Stimulated activated CD4-positive, alpha-beta T cell treated with anti-CD3 and anti-CD28 coated beads, TNF-alpha, amount 100 ng/mL, for 1 hour (primary cell): ENCODE measurements at places on chromosomes 1 and 21.

DNA sequence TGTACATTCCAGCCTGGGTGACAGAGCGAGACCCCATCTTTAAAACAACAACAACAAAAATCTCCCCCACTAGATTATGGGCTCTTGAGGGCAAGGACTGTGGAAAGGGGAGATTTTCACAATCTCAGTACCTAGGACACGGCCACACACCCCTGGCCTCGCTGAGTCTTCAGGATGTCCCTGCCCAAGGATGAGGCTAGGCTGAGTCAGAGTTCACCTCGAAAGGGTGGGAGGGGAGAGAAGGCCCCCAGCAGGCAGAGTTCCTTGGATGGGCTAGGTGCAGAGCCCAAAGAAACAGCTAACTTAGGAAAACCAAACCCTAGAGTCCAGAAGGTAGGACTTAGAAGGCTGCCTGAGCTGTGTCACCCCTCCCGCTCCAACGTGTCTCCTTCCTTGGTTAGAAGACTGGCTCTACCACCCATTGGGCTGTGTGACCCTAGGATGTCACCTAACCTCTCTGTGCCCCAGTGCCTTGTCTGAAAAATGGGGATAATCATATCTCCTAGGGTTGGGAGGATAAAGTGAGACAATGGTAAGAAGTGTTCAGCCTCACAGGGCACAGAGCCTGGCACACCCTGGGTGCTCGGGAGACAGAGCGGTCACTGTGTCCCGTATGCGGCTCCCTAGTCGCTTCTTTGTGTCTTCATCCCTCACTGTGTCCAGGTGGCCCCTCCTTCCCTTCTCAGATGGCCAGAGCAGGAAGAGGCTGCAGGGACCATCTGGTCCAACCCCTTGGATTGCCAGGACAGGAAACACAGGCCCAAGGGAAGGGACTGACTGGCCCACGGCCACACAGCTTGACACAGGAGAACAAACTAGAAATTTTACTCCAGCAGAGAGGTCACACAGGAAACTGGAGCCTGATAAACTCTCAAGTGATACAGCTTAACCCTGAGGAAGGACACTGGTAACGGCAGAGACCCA is 11.2 kb downstream of the TRIM62 start:
- no peak for DNase-seq

DNA sequence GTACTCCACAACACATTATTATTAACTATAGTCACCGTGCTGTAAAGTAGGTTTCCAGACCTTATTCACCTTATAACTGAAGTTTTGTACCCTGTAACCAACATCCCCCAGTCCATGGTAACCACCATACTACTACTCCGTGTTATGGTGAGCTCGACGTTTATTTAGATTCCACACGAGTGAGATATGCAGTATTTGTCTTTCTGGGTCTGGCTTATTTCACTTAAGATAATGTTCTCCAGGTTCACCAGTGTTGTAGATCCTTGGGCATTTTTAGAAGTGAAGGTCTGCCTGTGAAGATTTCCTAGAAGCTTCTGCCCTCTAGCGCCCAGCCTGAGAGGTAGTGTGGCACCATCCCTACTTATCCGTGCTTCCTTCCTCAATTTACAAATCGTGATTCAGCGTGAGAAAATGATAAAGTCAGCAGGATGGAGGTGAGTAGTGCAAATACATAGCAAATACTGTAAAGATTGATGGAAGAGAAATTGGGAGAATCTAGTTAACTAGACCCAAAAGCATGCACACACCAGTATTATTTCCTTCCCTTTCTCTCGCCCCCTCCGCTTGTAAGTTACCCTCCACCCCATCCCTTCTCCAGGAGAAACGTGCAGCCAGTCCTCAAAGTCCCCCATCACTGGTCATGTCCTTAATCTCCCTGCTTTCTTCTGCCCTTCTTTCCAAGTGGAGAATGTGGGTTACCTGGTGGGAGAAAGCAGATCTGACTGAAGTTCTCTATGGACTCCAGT is 36.0 kb upstream of the DISC1 start:
- no peak for DNase-seq

DNA sequence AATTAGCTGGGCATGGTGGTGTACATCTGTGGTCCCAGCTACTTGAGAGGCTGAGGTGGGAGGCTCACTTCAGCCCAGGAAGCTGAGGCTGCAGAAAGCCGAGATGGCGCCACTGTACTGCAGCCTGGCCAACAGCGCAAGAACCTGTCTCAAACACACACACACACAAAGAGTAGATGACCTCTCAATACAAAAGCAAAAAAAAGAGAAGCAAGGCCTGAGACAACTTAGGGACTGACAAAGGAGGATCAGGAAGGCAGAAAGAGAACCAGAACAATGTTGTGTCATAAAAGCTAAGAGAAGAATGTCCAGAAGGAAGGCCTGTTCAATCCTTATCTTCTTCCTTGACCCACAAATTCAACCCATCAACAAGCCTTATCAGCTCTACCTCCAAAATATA is 18.5 kb downstream of the WASF2 start:
- no peak for DNase-seq

- no peak for DNase-seq
Measured at GRCh38 chr1:36729716-36730510, 247.2 kb upstream of the CSF3R start.

- DNase-seq, result no peak
Measured at GRCh38 chr1:61120246-61120840, 38.0 kb downstream of the NFIA start.

DNA sequence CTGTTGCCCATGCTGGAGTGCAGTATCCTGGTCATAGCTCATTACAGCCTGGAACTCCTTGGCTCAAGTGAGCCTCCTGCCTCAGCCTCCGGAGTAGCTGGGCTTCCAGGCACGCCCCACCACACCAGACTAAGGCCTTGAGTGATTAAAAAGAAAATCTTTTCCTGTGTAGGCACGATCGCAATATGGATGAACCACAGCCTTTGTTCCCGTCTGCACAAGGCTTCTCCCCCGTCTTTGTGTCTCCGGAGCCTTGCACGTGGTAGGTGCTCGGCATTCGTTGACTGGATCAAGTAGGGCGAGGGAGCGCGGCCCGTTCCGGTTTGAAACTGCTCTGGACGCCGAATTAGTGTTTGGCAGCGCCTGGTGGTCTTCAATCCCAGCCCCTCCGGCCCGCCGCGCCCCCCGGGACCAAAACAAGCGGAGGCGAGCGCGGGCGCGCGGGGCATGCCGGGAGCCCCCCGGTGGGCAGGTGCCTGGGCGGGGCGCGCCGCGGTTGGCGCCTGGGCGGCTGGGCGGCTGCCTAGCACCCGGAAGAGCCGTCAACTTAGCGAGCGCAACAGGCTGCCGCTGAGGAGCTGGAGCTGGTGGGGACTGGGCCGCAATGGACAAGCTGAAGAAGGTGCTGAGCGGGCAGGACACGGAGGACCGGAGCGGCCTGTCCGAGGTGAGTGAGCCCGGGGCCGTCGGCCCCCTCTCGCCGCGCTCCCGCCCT is at the start of gene SFT2D2:
Gene SFT2D2, plus strand, starts transcription at position 529 of the 715 bp plus-strand sequence. Its CDS starts 76 bp downstream, at position 605.
- peak; percentile 67 for DNase-seq

DNA sequence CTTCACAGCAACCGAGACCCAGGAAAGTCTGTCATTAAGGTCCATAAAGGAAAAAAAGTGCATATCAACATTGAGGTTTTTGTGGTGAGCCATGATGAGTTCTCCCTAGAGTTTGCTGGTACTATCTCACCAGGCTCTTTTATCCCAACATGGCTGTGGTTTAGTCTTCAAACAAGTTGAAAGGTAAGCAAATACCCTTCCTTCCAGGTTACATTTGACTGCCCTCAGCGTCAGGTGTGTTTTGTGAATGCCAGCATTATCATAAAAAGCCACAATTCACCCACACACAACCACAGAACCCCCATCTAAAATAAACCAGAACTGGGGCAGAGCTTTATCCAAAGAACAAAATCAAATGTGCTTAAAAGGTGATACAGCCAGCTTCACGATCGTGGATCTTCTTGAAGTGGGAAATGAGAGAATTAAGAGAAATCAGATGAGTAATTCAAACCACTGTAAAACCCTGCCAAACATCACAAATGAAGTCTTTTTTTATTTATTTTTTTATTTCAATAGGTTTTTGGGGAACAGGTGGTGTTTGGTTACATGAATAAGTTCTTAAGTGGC is 64.7 kb downstream of the SETD4 start:
- no peak for DNase-seq

GRCh38 chr1:210942513-210942912 is 191.4 kb downstream of the KCNH1 start:
- no peak for DNase-seq

DNA sequence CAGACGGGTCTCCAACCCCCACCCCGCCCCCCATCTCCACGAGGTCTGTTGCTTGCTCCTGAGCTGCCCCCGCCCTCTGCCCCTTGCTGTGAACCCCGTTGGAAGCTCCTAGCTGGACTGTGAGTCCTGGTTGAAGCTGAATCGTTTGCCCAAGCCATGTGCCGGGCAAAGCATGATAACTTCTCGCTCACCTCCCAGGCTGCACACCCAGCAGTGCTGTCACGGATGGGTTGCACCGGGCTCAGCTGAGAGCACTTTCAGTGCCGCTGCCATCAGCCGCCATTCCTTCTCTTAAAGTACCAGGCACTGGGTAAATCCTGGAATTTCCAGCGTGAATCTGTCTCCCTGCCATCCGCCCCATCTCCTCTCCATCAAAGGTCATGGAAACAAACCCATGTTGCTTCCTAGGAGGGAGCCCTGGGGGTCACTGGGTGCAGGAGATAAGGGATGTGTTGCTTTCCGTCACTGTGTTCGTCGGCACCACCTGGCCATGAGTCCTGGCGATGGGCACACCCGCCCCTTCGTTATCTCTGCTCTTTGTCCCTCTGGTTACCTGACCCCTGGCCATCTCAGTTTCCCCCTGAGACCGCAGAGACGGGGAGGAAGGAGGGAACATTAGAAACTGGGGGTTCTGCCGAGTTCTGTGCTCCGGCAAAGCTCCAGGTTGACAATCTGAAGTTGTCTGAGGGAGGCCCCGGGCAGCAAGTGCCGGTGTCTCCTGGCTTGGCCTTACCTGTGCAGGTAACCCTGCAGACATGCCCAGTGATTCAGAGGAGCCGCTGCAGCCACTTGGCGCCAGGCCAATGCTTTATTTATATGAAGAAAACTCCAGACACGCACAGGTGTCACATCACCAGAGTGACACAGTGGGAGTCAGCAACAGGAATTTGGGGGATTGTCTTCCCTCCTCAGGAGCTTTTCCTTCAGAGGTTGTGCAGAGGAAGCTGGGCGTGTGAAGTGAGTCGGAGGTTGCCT is 2.7 kb downstream of the PDE9A start:
- no peak for DNase-seq

DNA sequence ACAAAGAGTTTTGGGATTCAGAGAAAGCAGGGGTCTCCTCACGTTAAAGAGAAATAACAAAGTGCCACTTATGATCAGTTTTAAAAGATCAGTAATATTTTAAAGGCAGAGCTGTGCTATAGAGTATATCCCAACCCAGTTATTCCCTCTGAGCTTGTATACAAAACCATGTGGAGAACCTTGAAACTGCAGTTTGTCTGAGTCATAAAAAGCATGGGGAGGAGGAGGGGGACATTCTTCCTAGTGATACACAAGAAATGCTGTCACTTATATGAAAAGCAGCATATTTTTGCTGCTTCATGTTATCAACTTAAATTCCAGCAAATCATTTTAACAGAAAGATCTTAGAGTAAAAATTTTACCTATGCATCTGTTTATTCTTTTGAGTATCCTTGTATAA is 244.5 kb downstream of the GPR52 start:
- DNase-seq, result no peak

DNA sequence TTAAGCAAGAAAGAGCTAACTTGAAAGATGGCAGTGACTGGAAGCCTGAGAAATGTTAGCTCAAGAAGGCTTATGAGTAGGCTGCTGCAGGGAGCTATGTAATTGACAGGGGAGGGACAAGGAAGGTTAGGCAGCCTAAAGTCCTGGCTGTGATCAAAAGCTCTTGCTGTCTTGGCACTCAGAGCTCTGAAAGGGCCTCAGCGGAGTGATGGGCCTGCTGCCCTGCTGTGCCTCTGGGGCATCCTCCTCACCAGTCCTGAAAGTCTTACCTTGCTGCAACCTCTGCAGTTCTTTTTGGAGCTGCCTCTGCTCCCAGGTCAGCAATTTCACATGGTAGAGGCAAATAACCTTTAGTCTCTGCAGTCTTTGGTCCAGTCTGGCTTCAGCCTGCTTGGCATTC is 1.8 kb downstream of the CCDC190 start:
- DNase-seq, result no peak

- DNase-seq, result no peak
Measured at GRCh38 chr1:1899967-1900327, 9.1 kb upstream of the GNB1 start.
